ENCODE measurements at places on chromosomes 6 and 20.

DNA sequence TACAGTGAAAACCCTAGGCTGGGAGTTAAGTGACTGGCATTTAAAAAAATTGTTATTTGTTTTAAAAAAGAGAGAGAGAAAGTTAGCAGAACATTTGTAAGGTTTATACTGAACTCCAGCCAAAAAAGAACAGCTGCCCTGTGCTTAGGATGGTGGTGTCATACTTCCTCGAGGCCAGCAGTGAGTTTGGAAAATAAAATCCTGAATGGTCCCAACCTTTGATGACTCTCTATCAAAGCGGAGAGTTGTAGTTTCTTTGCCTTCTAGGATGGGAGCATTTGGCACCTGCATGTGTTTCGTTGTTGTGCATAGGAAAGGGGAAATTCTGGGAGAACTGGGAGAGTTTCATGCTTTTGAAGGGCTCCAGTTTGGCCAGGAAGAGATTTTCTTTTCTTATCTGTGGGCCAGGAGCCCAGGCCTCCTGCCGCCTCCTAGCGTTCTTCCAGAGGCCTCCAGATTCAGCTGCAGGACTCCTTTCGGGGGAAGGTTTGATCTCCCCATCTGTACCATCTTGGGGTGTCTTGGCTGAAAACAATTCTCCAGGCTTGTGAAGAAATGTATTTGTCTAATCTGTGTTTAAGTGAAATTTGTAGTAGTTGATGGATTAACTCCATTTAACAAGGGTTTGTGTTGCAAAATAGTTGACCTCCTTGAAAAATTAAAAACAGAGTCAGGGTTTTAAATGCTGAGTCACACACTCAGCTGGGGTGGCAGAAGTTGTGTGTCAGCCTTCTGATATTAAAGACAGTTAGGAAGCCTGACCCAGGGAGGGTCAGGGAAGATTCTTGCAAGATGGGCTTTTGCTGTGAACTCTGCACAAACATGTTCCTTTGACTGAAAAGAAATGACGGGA, 63.4 kb downstream of the TXNDC5 start:
- DNase-seq, result no peak

GRCh38 chr6:33103776-33104175, 28.0 kb downstream of the HLA-DPB1 start:
- no peak for DNase-seq

DNA sequence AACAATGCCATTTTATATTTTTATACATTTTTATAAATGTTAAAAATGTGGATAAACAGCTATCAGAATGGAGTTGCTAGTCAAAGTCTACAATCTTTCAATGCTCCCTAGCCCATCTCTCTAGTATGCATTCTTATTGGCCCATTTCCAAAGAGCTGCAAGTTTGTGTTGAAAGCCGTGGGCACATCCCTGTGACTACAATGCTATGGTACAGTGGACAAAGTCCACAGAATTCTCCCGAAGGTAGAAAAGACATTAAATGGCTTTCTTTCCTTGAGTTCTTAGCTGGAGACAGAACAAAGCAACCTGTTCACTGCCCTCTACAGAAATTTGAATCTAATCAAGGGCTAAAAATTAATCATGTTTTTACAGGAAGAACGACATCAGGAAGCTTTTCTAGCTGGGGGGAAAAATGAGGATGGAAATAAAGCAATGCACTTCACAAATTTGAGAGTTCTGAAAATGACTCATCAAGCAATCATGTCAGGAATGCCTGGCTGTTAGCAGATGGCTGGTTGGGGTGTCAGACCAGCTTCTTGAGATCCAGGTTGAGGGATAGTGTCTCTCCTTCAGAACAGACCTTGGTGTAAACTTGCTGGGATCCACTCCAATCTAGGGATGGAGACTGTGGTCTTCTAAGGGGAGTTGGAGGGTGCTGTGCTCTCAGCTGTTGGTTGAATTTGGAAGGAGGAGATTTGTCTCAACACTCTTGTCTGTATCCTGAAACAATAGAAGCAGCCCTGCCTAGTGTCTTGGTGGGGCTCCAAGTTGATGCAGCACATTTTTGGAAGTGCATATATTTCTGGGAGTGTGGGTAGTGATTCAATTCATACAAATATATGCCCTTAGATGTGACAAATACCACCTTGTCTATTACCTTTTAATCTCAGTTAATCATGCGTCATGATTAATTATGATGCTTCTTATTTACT, 143.4 kb upstream of the PHACTR1 start:
- DNase-seq, result no peak

GRCh38 chr20:9054176-9054575, 14.7 kb upstream of the PLCB4 start:
- no peak for DNase-seq

DNA sequence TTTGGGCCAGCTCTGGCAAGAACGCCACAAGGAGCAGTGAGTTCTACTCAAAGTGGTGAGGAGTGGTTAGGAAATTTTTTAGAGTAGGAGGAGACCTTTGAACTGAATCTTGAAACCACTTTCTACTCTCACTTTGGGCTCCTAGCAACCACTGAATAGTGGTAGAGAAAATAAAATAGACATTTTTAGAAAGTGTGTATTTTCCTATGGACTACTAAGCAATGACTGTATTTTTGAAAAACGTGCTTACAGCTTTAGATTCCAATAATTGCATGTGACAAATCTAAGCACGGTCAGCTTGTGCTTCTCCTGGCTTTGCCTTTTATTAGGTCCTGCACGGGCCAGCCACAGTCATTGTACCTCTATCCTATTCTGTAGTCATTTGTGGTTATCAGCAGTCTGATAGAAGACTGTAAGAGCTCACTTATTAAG, 8.7 kb upstream of the IFNGR1 start:
- DNase-seq, result no peak

GRCh38 chr6:21501815-21502214, 91.7 kb upstream of the SOX4 start:
- DNase-seq, result no peak

DNA sequence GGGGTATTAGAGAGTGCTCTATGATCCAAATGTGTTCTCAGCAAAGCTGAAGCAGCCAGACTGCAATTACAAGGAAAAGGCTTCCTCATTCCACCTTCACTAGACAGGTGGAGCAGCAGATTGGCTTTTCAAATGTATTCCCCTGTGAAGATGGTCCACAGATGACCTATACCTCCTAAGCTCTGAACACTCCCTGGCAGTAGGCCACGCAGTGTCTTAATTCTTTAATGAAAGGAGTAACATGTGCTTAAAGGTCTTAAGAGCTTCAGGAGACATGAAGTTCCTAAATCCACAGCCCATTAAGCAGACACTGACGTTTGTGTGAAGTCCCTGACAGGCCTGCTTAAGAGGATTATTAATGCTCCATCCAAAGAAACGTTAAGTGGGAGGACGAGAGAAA, 138.9 kb upstream of the NUP153 start:
- no peak for DNase-seq

DNA sequence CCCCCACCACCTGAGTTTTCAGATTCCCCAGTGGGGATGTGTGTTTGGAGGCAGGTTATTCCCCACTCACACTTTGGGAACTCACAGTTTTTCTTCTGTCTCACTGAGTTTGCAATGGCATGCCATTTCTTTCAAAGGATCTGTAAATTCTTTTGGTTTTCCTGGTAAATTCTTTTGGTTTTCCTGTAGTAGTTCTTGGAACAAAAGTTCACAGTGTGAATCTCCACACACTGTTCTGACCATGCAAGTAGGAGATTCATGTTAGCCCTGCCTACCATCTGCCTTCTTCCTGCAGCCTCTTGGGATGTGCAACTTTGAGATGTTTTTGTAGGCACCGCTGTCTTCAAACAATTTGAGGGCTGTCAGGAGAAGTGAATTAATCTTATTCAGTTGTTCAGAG, 165.6 kb upstream of the OGFRL1 start:
- no peak for DNase-seq

GRCh38 chr6:84749181-84749580, 15.2 kb downstream of the TBX18 start:
- no peak for DNase-seq

DNA sequence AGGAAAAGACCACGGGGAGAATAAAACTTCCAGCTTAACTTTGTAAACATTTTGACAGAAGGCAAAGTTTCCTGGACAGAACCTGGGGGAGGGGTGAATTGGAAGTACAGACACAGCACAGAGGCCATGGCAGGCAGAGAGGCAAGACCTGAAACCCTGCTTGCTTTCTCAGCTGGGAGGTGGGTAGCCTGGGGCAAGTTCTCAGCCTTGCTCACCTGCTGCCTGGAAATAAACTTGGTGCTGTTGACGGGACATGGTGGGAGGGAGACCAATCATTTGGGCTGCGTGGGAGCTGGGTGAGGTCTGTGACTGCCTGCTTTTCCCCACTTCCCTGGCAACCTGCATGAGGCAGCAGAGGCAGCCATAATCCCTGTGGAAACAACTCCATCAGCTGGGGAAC, 221.3 kb downstream of the MOXD1 start:
- DNase-seq, result no peak

- DNase-seq, result no peak
Observed at GRCh38 chr6:104956731-104957294, at the start of gene LIN28B. Gene LIN28B, plus strand, starts transcription at chr6:104957107. Its CDS starts 144 bp downstream, at chr6:104957251.

- DNase-seq, result no peak
Observed at GRCh38 chr6:110541701-110542309, 65.4 kb upstream of the SLC22A16 start.

DNA sequence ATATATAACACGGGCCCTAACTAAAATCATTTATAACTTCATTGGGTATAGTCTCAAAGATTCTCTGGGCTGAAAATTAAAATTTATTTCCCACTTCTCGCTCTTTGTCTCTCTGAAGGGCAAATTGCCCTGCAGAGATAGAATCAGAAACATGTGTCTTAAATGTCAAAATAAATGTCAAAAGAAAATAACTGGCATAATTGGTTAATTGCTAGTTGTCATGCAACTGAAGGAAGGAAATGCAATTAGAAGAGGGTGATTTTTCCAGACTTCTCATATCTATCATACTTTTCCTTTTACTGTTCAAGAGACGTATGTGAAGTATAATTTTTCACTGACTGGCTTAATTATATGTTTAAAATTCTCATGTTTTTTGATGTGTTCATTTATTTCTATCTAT, 80.3 kb upstream of the HMGCLL1 start:
- DNase-seq, result peak; percentile 8

GRCh38 chr20:61690993-61691838, 374.5 kb downstream of the TAF4 start:
- DNase-seq, result no peak

GRCh38 chr20:19784511-19785172, 26.6 kb downstream of the RIN2 start:
- DNase-seq, result peak; percentile 72

- no peak for DNase-seq
Observed at GRCh38 chr6:141510803-141511202, 621.9 kb upstream of the GJE1 start.

DNA sequence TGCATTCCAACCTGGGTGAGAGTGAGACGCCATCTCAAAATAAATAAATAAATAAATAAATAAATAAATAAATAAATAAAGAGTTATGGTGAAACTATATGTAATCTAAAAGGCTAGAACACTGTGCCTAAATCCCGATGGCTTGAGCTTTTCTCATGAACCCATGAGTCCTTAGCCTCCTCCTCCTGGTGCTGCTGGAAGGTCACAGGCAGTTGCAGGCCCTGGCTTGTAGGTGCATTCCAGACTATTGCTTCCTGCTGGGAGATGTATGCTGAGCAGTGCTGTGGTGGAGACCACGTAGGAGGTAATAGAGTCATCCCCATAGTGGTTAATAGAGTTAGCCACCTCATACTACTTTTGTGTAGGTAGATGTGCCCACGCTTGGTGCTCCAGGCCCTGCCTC, 12.5 kb downstream of the PTK7 start:
- DNase-seq, result no peak

DNA sequence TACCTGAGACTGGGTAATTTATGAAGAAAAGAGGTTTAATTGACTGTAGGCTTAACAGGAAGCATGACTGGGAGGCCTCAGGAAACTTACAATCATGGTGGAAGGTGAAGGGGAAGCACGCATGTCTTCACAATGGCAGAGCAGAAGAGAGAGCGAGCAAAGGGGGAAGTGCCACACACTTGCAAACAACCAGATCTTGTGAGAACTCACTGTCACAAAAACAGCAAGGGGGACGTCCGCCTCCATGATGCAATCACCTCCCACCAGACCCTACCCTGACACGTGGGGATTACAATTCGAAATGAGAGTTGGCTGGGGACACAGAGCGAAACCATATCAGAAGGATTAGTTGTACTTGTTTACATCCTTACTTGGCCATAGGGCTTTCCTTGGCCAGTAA, 49.7 kb downstream of the FIG4 start:
- DNase-seq, result no peak

DNA sequence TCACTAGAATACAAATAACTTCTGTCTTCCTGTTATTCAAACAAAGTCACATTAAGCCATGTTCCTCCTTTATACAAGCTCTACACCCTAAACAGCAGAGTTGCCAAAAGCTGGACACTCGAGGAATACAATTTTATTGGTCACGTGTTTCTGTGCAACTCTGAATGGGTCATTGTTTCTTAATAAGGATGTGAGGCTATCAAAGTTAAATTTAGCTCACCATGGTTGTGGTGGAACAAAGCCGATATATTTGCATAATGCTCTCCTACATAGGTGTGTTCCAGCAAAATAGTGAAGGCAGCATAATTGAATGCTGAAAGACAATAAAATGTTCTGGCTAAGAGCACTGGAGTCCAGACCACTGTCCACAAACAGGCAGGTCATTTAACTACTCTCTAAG, 36.9 kb upstream of the CD2AP start:
- peak; percentile 2 for DNase-seq

DNA sequence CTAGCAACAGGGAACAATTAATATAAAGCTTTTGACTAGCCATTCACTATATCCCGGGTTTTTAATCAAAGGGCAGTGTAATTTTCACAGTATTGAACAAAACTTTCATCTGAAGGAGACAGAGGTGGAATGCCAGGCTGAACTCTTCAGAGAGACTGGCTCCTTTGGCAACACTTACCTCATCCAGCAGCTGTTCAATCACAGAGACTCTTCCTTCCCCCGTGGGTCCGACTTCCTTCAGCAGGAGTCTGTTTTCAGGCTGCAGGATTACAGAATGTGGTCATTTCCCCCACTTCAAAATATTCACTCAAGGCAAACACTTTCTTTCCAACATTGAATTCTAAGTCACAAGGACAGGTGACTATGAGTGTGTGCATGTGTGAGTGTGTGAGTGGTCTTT, 76.6 kb downstream of the DZANK1 start:
- DNase-seq, result no peak

DNA sequence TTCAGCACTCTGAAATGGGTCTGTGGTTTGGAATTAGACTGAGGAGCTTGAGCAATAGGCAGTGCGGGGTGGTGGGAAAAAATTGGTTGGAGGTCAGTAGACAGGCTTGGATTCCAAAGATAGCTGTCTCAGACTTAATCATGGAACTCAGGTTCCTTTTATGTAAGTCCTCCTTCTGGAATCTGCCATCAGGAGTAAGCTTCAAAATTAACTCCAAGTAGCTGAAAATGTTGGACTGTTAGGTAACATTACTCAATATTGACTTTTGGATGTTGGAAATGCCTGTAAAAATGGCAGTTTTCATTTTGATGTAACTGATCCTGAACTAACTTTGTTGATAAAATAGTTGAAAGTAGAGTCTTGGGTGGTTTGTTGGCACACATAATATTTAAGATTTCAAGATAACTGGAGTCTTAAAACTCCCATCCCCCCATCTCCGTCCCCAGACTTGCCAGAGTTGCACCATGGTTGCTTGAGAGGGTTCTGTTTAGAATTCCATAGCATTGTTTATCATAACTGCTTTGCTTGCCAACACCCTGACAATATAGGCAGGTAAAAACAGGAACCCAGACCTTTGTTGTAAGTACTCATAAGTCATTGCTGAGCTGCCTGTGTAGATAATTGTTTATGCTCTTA, 83.0 kb downstream of the PHF20 start:
- DNase-seq, result no peak

- no peak for DNase-seq
Observed at GRCh38 chr20:58449681-58450221, 60.7 kb downstream of the VAPB start.

GRCh38 chr6:70412252-70413113, 825 bp upstream of the FAM135A start:
- DNase-seq, result no peak
